ENCODE measurements at places on chromosomes 4 and X. TPM values are rescaled to one million over a fixed set of nuclear protein-coding genes. Genes with fewer than 3 reads are reported as not detected.
A peak's percentile ranks its signal among the peaks of the same experiment; 100 is the strongest.

Gene FABP2
- not detected for total RNA-seq

Gene NR3C2
- 13.1 TPM for total RNA-seq

DNA sequence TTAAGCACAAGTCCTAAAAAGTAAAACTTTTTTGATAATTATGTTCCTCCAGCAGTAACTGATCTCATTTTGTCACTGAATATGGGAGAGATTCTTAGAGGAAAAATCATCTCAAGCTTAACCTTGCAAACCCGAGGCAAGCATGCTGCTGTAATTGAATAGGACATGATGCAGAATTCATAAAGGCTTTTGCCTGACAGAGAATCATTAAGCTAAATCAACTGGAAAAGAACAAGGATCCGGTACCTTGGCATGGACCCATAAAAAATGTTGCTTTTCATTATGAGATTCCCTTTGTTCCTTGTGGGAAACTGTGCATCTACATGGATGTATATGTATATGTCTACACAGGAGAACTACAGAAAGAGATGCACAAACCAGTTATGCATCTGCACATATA, 149.1 kb downstream of the PAPSS1 start:
- no peaks in the 10 kb centered on the region for H3K27me3 ChIP-seq
- DNase-seq, result no peak
- H3K36me3 ChIP-seq, result no peaks in the 10 kb centered on the region
- H3K27ac ChIP-seq, result no peak overlapping the region
- no peak overlapping the region for H3K4me3 ChIP-seq

GRCh38 chr4:86614865-86615264, 20.8 kb downstream of the PTPN13 start:
- H3K4me1 ChIP-seq, result no peaks in the 10 kb centered on the region
- H3K27me3 ChIP-seq, result no peaks in the 10 kb centered on the region

GRCh38 chr4:149735796-149736195, 79.8 kb downstream of the IQCM start:
- no peak overlapping the region for H3K4me3 ChIP-seq
- no peak for DNase-seq
- H3K36me3 ChIP-seq, result no peaks in the 10 kb centered on the region

GRCh38 chrX:108178143-108178498, 86.5 kb downstream of the ATG4A start:
- no peaks in the 10 kb centered on the region for H3K4me1 ChIP-seq
- no peak for DNase-seq
- no peaks in the 10 kb centered on the region for H3K36me3 ChIP-seq
- no peak overlapping the region for H3K4me3 ChIP-seq
- H3K27ac ChIP-seq, result no peak overlapping the region

DNA sequence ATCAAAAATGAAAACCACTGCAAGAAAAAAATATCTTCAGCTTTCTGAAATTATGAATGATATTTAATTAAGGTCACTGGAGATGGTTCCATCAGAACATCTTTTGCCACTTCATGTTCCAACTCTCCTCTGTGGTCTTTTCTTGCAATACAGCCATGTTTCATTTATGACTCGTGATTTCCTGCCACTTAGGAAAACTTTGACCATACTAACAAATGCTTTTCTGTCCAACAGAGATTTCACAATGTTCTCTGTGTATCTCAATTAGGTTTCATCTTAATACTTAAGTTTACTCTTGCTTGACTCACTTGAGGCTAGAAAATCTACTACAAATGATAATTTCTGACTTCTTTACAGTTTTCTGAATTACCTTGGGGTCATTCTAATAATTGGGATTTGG, 330.9 kb downstream of the CXXC4 start:
- H3K4me3 ChIP-seq, result no peak overlapping the region
- no peaks in the 10 kb centered on the region for H3K36me3 ChIP-seq
- no peaks in the 10 kb centered on the region for H3K27me3 ChIP-seq
- DNase-seq, result no peak

GRCh38 chrX:130702867-130703707, 199.9 kb downstream of the ENOX2 start:
- H3K27ac ChIP-seq, result no peak overlapping the region
- no peak overlapping the region for H3K4me3 ChIP-seq
- no peaks in the 10 kb centered on the region for H3K4me1 ChIP-seq
- H3K27me3 ChIP-seq, result no peaks in the 10 kb centered on the region
- no peak for DNase-seq
- no peaks in the 10 kb centered on the region for H3K36me3 ChIP-seq

DNA sequence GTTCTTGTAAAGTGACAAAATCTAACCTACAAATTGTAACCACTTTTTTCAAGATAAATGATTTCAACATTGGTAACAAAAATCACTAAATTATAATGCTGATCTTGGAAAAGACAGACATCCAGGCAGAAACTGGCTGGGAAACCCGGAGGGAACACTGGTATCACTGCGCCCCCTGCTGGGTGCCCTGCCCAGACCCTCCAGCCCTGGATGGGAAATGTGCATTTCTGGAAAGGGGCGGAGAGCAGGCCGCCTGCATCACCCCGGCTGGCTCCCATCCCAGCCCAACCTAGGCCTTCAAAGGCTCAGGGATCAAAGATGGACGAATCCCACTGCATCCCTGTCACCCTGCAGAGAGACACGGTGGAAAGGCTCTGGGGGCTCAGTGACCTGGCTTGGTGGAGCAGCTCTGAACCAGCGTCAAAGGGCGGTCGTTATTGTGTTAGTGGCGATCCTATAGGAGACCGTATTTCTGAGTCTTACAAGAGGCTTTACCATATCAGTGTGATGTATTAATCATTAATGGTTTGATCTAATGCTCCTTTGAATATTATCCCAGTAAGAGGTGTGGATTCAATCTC, 37.3 kb downstream of the ACOX3 start:
- H3K4me1 ChIP-seq, result no peaks in the 10 kb centered on the region
- peak; percentile 87 for DNase-seq
- H3K36me3 ChIP-seq, result peaks cover 9% of the 10 kb centered on the region
- H3K27ac ChIP-seq, result peak overlapping the region; percentile 70
- H3K4me3 ChIP-seq, result no peak overlapping the region
- H3K27me3 ChIP-seq, result no peaks in the 10 kb centered on the region

DNA sequence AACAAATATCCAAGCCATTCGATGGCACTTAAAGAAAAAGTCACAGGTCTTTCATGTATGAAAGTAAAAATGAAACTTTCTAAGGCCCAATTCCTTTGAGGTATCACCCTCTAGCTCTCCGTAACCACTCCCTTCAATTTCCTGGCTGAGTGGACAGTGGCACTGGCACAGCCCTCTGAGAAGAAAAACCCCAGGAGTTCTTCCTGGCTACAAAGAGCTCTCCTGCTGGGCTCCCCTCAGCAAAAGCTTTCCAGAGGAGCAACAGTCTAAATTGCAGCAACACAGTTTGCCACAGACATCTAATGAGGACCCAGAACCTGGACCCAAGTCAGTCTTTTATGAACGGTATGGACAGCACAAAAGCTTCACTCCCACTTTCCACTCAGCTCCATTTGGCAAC, 71.8 kb downstream of the FUNDC1 start:
- H3K4me1 ChIP-seq, result no peaks in the 10 kb centered on the region
- DNase-seq, result no peak
- H3K27ac ChIP-seq, result no peak overlapping the region
- no peak overlapping the region for H3K4me3 ChIP-seq
- H3K36me3 ChIP-seq, result no peaks in the 10 kb centered on the region

DNA sequence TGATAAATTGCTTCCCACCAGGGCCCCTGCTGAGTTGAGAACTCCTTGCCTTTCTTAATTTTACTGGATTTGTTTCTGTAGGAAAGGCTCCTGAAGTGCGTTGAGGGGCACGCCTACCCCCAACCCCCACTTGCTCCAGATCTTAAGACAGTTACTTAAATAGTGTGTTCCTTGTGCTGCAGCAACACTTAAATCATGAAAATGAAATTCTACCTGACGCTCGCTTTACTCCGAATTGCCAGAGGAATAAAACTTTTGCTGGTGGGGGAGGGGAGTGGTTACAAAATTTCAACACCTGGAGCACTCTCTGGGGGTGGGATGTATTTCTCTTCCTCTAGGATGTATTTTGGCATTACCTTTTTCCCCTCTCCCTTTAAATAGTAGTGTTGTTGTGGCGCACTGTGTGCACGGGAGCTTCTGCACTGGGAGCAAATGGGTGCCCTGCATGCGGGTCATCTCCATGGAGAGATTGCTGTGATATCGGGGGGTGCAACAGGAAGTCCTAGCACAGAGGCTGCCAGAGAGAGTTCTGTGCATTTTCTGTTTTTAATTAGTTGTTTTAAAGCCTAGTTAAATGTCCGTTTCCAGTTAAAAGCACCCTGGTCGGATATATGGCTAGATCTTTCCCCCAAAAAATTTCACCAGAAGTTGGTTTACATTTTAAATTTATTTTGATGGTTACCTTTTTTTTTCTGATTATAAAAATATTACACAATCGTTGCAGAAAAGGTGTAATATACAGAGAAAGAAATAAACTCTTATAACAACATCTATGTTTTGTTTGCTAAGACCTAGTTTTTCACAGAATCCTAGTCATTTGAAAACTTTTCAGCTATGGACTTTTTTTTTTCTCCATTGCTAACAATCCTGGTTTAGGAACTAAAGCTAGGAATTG, 207.7 kb downstream of the SOWAHB start:
- no peak for DNase-seq
- H3K4me3 ChIP-seq, result peak overlapping the region; percentile 35
- no peaks in the 10 kb centered on the region for H3K36me3 ChIP-seq
- peak overlapping the region; percentile 21 for H3K27ac ChIP-seq
- peaks cover 46% of the 10 kb centered on the region for H3K4me1 ChIP-seq

GRCh38 chrX:1416965-1417760, 25.2 kb upstream of the SLC25A6 start:
- peaks cover 5% of the 10 kb centered on the region for H3K36me3 ChIP-seq
- H3K4me1 ChIP-seq, result no peaks in the 10 kb centered on the region
- no peak for DNase-seq
- H3K4me3 ChIP-seq, result no peak overlapping the region
- H3K27me3 ChIP-seq, result no peaks in the 10 kb centered on the region

DNA sequence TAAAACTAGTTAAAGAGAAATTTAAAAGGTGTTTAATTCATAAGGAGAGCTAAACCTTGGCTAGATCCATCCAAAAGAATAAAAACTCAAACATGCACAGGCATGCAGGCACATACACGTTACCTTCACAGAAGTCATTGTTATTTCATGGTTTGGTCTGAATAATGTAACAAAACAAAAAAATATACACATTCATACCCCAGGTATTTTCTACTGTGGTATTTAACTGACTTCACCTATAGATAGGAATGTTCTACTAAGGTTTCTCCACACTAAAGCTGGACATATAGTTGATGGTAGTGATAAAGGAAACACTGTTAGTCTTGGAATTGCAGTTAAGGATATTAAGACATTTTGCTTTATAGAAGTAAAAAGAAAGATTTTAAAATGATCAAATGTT, 283.6 kb upstream of the PCDH10 start:
- no peak for DNase-seq
- H3K27me3 ChIP-seq, result no peaks in the 10 kb centered on the region
- no peak overlapping the region for H3K27ac ChIP-seq
- H3K4me1 ChIP-seq, result no peaks in the 10 kb centered on the region

DNA sequence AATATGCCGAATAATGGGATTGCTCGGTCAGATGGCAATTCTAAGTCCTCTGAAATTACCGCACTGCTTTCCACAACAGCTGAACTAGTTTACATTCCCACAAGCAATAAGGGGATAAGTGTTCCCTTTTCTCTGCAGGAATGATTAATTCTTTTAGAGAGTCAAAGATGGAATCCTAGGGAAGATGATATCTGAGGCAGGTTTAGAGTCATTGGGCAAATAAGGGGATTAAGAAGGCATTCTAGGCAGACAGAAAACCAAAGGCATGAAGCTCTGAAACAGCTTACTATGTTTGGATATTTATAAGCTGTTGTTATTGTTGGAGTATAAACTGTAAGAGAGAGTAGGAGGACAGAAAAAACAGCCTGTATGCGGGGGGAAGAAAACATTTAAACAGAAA, 85.7 kb downstream of the TET2 start:
- DNase-seq, result no peak
- H3K4me1 ChIP-seq, result no peaks in the 10 kb centered on the region
- peaks cover 38% of the 10 kb centered on the region for H3K36me3 ChIP-seq
- no peak overlapping the region for H3K27ac ChIP-seq
- no peaks in the 10 kb centered on the region for H3K27me3 ChIP-seq
- no peak overlapping the region for H3K4me3 ChIP-seq

DNA sequence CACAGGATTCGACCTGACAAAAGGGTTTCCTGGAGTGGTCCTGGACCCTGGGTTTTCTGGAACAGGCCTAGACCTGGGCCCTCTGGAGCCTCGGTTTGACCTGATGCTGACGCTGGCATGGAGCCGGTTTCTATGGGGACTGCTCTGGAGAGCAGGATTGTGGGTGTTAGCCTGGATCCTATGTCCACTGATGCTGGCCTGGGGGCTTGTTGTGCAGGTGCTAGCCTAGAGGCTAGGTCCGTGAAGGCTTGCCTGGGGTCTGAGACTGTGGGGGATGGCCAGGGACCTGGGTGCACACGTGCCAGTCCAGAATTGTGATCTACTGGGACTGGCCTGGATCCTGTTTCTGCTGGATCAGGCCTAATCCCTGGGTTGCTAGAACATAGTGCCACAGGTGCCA, 173.1 kb downstream of the TMEM47 start:
- no peaks in the 10 kb centered on the region for H3K4me1 ChIP-seq
- DNase-seq, result no peak
- H3K36me3 ChIP-seq, result no peaks in the 10 kb centered on the region

- H3K27me3 ChIP-seq, result no peaks in the 10 kb centered on the region
- no peaks in the 10 kb centered on the region for H3K36me3 ChIP-seq
- DNase-seq, result no peak
- H3K4me1 ChIP-seq, result no peaks in the 10 kb centered on the region
- H3K27ac ChIP-seq, result peak overlapping the region; percentile 97
- peak overlapping the region; percentile 28 for H3K4me3 ChIP-seq
These were observed 373 bp upstream of the INTS6L start for GRCh38 chrX:135520022-135520552.

DNA sequence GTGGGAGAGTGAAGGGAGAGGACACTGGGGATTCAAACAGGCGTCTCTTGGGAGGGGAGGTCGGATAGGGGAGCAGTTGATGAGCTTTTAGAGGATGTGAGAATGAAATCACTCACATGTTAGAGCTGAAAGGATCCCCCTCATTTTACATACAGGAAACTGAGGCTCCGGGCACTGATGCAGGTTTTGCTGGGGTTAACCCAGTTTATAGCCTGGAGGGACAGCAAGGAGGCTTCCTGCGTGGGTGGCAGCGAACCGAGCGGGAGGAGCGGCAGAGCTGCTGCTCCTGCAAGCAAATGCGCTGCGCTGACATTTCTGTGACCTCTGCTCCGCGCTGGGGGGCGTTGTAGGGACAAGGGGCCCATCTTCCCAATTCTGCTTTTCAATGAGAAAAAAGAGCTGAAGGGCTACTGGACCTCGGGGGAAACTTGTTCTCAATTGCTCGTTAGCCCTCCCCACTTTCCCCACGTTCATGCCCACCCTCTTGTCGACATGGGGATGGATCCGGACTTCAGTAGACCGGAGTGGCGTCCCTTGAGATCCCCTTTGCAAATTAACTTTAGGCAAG, 1.2 kb upstream of the NEUROG2 start:
- no peaks in the 10 kb centered on the region for H3K36me3 ChIP-seq
- peaks cover 57% of the 10 kb centered on the region for H3K4me1 ChIP-seq
- no peak overlapping the region for H3K27ac ChIP-seq

GRCh38 chrX:108148524-108148923, 56.9 kb downstream of the ATG4A start:
- H3K4me1 ChIP-seq, result no peaks in the 10 kb centered on the region
- no peak overlapping the region for H3K4me3 ChIP-seq
- peaks cover 33% of the 10 kb centered on the region for H3K36me3 ChIP-seq
- no peak for DNase-seq
- no peak overlapping the region for H3K27ac ChIP-seq
